ENCODE measurements at places on chromosomes 5 and 9. TPM values are rescaled to one million over a fixed set of nuclear protein-coding genes. Genes with fewer than 3 reads are reported as not detected.

The TSLP gene
- 0.94 TPM for total RNA-seq

The PAPPA gene
- total RNA-seq, result 80.3 TPM

The PCA3 gene
- not detected for total RNA-seq

The PCDHA12 gene
- total RNA-seq, result 0.34 TPM

The DBH gene
- total RNA-seq, result not detected

The TMEM252 gene
- total RNA-seq, result not detected

The RABGAP1 gene
- 12.7 TPM for total RNA-seq

The NXNL2 gene
- not detected for total RNA-seq

The NKD2 gene
- 13.9 TPM for total RNA-seq

The CKMT2 gene
- not detected for total RNA-seq

The ZDHHC21 gene
- 2.5 TPM for total RNA-seq

The STC2 gene
- total RNA-seq, result 161 TPM

The TRIM36 gene
- total RNA-seq, result 0.12 TPM

The SPAG8 gene
- 1.4 TPM for total RNA-seq

The CHSY3 gene
- 6.3 TPM for total RNA-seq

The GLDC gene
- 1.3 TPM for total RNA-seq

The CNTNAP3 gene
- 0.05 TPM for total RNA-seq

The FOXD4L5 gene
- total RNA-seq, result 0.37 TPM

The IRX2 gene
- total RNA-seq, result 0.25 TPM

The SKP1 gene
- total RNA-seq, result 277 TPM

The IFNA21 gene
- not detected for total RNA-seq

The AMBP gene
- total RNA-seq, result 0.78 TPM

The TLR4 gene
- total RNA-seq, result 21.0 TPM

The SAXO1 gene
- total RNA-seq, result 0.20 TPM

The PHYHD1 gene
- 33.5 TPM for total RNA-seq

The NPDC1 gene
- 58.8 TPM for total RNA-seq

The PKD2L2 gene
- total RNA-seq, result not detected

The ZNF169 gene
- total RNA-seq, result 5.5 TPM

The SETD9 gene
- total RNA-seq, result 10.4 TPM

The SHOC1 gene
- total RNA-seq, result not detected

The ORM1 gene
- total RNA-seq, result not detected

The PWWP2A gene
- total RNA-seq, result 21.3 TPM

The PTAR1 gene
- total RNA-seq, result 26.1 TPM

The TMEM267 gene
- total RNA-seq, result 10.0 TPM

The HSDL2 gene
- 32.4 TPM for total RNA-seq

The KCNV2 gene
- total RNA-seq, result not detected

The PCDHA11 gene
- not detected for total RNA-seq

The ZBED3 gene
- 7.4 TPM for total RNA-seq

The DBN1 gene
- 86.3 TPM for total RNA-seq

The CCDC192 gene
- not detected for total RNA-seq

The PCDHB15 gene
- 1.6 TPM for total RNA-seq

The PAEP gene
- not detected for total RNA-seq

The OLFML2A gene
- 1.6 TPM for total RNA-seq

The GPR150 gene
- 0.20 TPM for total RNA-seq

The IRX1 gene
- total RNA-seq, result 0.12 TPM

The ADAM19 gene
- total RNA-seq, result 8.0 TPM

The C7 gene
- 11,125 TPM for total RNA-seq
